ENCODE measurements at places on chromosomes 5 and 9.
A peak's percentile ranks its signal among the peaks of the same experiment; 100 is the strongest.

- DNase-seq, result no peak
Observed at GRCh38 chr9:18905883-18906629, 127.0 kb downstream of the SAXO1 start.

DNA sequence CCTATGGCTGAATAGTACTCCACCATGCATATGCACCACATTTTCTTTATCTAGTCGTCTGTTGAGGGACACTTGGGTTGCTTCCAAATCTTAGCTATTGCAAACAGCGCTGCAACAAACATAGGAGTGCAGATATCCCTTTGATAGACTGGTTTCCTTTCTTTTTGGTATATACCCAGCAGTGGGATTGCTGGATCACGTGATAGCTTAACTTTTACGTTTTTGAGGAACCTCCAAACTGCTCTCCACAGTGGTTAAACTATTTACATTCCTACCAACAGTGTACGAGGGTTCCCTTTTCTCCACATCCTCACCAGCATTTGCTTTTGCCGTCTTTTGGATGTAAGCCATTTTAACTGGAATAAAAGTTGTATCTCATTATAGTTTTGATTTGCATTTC is 142.6 kb downstream of the TARS1 start:
- no peak for DNase-seq

DNA sequence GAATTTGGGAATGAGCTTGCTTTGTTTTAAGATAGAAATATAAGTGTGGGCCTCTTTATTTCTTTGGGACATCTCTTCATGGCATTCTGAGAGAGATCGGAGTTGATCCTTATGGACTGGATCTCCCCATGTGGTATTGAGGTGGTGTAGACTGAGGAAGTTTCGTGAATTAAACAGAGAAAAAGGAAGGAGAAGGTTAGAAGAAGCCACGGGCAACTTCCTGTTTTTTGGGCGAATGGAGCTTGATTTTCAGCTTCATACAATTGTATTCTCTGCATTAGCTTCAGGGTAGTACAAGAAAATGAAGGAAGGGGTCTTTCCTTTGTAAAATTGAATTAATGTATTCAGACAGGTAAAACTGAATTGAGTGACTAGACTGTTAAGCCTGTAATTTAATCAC is 70.5 kb upstream of the HMHB1 start:
- no peak for DNase-seq

GRCh38 chr5:53219610-53220009 is 110.1 kb upstream of the MOCS2 start:
- DNase-seq, result no peak

DNA sequence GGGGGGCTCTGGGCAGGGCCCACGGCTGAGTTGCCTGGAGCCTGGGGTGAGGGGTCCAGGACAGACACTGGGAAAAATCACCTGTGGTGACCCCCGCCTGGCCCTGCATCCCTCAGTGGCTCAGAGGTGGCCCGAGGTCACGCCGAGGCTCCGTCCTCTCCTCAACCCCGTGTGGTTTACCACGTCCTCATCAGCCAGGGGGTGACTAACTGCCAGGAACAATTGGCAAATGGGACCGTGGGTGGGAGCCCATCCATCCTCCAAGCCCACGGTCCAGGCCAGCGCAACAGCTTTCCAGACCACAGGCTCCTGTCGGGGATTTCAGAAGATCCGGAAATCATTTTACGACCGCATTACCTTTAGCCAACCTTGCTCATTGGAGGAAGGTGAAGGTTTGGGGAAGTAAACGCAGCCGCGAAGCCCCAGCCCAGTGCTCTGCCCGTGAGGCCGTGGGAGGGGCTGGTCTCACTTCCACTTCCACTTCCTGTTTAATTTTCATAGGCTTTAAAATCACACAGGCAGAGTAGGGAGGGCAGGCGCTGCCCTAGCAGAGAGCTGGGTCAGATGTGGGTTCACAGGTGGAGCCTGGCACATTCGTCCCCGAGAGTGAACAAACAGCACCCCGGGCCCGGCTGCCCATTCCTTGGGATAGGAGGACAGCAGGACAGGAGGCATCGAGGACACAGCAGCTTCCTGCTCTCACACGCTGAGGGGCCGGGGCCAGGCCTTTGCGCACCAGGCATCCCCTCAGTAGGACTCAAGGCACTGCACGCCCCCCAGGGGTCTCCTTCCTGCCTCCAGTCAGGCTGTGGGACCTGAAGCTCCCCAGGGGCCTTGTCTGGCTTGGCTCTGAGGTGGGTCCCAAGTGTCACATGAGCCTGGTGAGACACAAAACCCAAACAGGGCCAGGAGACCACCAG is 19.8 kb upstream of the SLC9A3 start:
- peak; percentile 7 for DNase-seq

- DNase-seq, result no peak
Observed at GRCh38 chr5:55429613-55430253, 105.0 kb downstream of the PLPP1 start.

DNA sequence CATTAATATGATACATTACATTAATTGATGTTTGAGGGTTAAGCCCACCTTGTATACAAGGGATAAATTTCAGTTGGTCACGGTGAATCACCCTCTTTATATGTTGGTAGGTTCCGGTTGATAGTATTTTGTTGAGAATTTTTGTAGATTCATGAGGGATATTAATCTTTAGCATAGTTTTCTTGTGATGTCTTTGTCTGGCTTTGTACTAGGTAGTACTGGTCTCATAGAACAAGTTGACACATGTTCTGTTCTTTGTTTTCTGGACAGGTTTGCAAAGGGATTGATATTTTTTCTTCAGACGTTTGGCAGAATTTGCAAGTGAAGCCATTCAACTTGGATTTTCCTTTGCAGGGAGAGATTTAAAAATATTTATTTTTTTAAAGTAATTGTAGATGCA is 49.1 kb upstream of the CLK4 start:
- no peak for DNase-seq

DNA sequence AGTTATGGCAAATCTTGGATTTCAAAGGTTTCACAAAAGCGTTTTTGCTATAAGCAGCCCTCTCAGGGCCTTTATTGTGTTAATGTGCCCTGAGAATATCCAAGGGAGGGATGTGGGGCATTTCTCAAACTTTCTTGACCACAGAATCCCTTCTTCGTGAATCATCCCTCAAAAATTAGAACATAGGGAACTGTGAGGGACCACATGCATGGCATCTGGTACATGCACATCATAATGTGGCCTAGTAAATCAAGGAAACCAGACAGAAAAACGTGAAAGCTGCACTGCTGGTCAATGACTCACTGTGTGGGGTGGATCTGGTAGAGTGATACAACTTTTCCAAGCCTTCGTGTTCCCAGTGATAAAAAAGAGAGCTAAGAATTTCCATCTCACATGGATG is 22.4 kb downstream of the DDX31 start:
- no peak for DNase-seq

GRCh38 chr9:84212246-84212645 is 128.3 kb downstream of the SLC28A3 start:
- DNase-seq, result no peak

DNA sequence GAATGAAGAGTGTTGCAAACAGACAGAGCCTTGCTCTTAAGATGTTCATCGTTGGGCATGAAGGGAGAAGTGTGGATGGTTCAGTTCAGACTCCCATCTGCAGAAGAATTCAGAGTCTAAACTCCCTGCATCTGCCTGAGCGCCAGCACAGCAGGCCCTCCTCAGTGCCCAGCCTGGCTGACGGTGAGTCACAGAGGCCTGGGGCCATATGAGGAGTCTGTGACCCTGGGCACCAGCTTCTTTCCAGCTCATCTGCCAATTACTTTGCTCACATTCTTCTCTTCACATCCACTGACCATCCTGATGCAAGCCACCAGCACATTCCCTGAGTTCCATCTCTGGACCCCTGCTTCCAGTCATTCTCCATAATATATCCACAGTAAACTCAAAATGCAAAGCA is 401.1 kb upstream of the TRPC7 start:
- DNase-seq, result no peak

DNA sequence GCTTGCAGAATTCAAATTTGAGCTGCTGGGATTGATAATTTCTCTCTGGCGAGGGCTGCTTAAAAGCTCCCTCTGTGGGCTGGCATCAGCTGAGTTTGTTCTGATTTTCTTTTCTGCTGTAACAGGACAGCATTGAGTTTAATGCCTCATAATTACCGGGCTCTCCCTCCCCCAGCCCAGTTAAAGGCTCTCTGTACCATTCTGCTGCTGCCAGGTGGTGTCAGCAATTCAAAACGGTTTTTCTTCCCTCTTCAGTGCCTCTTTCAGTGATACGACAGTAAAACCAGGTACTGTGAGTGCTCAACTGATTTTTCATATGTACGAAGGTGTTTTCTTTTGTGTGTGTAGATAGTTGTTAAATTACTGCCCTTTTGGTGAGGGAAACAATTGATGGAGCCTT is 509.3 kb upstream of the CTNND2 start:
- DNase-seq, result no peak

GRCh38 chr5:165836046-165836445 is 2330.6 kb downstream of the MAT2B start:
- DNase-seq, result no peak

DNA sequence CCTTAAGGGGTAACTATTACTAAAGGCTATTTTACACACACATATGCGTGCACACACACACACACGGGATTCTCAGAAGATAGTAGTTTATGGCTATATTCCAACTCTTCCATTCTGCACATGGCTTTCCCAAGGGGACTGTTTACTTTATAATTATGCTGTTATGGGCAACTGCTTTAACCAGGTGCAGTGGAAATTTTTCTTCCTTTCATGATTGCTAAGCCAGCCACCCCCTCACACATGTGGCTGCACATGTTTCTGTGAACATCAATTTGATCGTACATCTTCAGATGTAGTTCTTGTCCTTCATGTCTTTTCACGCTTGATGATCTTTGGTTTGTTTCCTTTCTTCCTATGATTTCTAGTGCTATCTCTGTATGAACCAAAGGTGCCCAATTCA is 37.0 kb downstream of the MRPS30 start:
- no peak for DNase-seq

DNA sequence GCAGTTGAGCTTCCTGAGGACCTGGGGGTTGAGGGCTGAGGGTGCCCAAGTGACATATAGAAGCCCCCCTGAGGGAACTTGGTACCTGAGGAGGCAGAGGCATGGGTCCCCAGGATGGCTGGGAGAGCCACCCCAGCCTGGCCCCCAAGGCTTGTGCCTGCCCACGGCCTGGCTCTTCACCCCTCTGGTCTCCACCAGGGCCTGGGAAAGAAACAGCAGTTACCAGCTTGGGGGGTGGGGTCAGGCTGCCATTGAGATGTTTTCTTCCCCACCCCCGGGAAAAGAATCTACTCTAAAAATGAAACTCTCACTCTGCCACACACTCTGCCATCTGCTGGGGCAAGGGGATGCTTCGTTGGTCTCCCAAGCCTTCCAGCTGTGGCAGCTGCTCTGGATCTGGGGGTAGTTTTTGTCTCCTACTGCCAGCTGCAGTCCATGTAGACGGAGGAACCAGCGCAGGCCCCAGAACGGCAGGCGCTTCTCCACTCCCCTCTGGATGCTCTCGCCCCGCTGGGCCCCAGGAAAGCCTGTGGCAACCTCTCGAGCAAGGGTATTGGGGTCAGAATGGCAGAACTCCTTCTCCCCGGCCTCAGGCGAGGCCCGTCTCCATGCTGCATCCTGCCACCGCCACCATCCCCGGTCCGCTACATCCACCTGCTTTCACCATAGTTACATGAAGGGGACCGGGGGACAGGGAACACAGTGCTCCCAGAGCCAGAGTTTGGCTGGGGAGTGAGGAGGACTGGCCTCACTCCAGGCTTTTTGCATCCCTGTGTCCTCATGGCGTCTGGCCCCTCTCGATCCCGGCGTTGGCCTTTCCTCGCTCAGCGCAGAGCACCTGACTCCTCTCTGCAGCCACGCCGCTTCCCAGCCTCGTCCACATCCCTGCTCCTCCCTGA is 123.5 kb downstream of the DAB2IP start:
- no peak for DNase-seq

GRCh38 chr9:106486685-106487084 is 376.3 kb upstream of the ZNF462 start:
- DNase-seq, result no peak

- DNase-seq, result no peak
Observed at GRCh38 chr9:135340143-135340655, 139.4 kb upstream of the PPP1R26 start.

GRCh38 chr5:156942064-156942463 is 21.0 kb downstream of the TIMD4 start:
- no peak for DNase-seq

Measured in activated CD8-positive, alpha-beta memory T cell treated with anti-CD3 and anti-CD28 coated beads for 4 hours (primary cell).